PC-3 (cell line): ENCODE measurements at places on chromosomes 5 and 9. TPM values are rescaled to one million over a fixed set of nuclear protein-coding genes. Genes with fewer than 3 reads are reported as not detected.
A peak's percentile ranks its signal among the peaks of the same experiment; 100 is the strongest.

PLPPR1 gene
- not detected in 2 replicates for total RNA-seq

GRCh38 chr9:7549249-7549648 lies 250.3 kb downstream of the DMAC1 start:
- no peak for DNase-seq

ARID3C gene
- total RNA-seq = 0.23 TPM in 1 of 2 replicates, not detected in the other

DNA sequence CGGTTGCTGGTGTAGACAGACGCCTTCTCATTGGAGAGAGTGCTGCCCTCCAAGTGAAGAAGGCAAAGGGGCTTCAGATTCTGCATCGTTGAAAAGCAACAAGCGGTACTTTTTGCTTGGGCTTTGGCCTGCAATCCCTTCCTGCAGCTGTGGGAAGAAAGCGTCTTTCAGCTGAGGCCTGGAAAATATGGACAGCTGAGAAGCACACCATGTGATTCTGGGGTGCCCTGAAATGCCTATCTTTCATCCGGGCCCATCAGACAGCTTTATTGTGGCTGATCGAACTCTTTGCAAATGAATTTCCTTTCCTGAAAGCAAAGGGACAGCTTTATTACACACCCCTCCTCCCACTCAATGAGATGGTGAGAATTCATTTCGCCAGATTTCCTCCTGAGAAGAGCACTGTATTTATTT lies 74.0 kb downstream of the NSG2 start:
- DNase-seq = no peak

DNA sequence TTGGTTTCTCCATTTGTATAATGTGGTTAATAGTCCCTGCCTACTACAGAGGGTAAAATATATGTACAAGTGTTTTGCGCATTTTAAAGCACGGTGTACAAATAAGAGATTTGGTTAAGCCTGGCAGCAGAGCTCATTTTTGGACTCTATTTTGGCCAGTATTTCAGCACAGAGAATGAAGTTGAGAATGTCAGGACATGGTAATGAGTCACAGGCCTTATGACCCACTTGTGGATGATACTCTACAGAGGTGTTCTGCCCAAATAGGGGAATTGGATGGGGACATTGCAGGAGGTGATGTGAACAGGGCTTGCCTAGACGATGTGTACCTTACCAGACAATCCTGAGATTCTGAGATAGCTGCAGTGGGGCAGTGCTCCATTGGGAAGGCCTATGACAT lies 50.6 kb downstream of the MELK start:
- peak; percentile 1 for DNase-seq

DNA sequence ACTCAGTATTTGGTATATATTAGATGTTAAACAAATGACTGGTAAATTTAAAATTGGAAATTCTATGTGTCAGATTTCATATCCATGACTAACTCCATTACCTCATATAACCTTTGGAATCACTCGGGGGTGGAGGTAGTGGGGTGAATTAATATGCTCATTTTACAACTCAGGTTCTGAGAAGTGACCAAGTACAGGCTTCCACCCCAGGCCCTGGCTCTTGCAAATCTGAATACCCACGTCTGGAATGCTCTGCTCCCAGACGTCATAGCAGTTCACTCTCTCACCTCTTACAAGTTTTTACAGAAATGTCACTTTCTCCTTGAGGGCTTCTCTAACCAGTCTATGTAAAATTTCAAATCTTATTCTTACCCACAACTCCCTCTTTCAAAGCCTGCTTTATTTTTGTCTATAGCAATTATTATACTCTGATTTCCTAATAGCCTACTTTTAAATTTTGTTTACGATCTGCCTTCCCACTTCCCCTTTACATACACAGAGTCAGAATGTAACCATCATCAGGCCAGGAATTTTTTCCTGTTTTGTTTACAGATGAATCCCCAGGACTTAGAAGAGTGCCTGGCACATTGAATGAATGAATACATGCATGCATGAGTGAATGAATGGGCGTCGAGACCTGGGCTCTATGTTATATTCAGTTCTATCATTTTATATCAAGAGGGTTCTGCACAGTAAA lies 134.1 kb upstream of the IFNE start:
- DNase-seq = peak; percentile 83

SPATA31A3 gene
- not detected in 2 replicates for total RNA-seq

- no peak for DNase-seq
Measured at GRCh38 chr9:22005021-22005701, 3.9 kb downstream of the CDKN2B start.

DNA sequence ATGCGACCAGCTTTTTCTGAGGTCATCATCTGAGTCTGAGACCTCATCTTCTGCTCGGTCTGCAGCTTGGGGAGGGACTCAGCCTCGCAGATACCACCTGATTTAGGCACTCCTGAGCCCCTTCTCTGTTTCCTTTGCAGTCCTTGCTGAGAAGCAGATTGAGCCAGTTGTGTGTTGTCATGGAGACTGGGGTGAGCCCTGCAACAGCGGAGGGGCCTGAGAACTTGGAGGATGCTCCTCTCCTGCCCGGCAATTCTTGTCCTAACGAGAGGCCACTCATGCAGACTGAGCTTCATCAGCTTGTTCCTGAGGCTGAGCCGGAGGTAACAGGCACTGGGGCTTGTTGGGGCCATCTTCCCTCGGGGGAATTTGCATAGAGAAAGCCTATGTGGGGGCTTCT lies 19.2 kb downstream of the TEX53 start:
- no peak for DNase-seq

- no peak for DNase-seq
Measured at GRCh38 chr9:120441426-120442307, 138.3 kb downstream of the CDK5RAP2 start.

- no peak for DNase-seq
Measured at GRCh38 chr5:40569546-40570270, 110.0 kb upstream of the PTGER4 start.

GRCh38 chr5:151740958-151741373 lies 17.5 kb downstream of the ATOX1 start:
- DNase-seq = peak; percentile 59

DNA sequence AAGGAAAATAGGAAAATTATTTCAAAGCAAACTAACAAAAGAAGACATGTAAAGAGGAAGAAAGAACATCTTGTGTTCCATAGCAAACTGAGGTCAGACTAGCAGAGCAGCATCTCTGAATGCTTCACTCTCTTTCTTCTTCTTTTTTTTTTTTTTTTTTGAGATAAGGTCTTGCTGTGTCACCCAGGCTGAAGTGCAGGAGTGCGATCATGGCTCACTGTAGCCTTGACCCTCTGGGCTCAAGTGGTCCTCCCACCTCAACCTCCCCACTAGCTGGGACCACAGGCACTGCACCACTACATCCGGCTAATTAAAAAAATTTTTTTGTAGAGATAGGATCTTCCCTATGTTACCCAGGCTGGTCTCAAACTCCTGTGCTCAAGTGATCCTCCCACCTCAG lies 36.6 kb downstream of the MELK start:
- DNase-seq = no peak

DNA sequence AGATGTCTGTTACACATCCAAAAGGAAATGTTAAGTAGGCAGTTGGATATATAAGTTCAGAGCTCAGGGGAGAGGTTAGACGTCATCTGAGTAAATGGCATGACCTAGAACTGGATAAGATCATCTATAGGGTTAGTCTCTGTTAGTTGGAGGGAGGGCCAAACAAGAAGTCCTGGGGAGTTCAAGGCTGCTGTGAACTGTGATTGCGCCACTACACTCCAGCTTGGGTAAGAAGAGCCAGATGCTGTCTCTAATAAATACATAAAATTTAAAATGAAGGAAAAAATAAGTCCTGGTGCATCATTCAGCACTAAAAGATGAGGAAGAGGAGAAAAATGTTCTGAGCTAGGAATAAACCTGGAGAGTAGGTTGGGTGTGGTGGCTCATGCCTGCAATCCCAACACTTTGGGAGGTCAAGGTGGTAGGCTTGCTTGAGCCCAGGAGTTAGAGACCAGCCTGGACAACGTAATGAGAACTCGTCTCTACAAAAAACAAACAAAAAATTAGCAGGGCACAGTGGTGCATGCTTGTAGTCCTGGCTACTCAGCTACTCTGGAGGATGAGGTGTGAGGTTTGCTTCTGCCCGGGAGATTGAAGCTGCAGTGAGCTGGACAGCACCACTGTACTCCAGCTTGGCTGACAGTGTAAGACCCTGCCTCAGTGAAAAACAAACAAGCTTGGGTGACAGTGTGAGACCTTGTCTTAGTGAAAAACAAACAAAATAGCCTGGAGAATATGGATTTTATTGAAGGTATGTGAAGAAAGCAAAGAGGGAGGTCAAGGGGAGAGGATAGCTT lies 123.6 kb downstream of the ACTBL2 start:
- no peak for DNase-seq

GRCh38 chr9:128894764-128895163 lies 12.8 kb downstream of the LRRC8A start:
- no peak for DNase-seq

GRCh38 chr9:84731696-84732095 lies 62.2 kb downstream of the NTRK2 start:
- DNase-seq = no peak
